RWPE2 (cell line): ENCODE measurements at places on chromosomes 6 and 20.

- no peak for DNase-seq
Observed at GRCh38 chr6:26104457-26105108, 17.4 kb downstream of the HFE start.

GRCh38 chr6:162442687-162443086, 284.9 kb downstream of the PRKN start:
- no peak for DNase-seq

DNA sequence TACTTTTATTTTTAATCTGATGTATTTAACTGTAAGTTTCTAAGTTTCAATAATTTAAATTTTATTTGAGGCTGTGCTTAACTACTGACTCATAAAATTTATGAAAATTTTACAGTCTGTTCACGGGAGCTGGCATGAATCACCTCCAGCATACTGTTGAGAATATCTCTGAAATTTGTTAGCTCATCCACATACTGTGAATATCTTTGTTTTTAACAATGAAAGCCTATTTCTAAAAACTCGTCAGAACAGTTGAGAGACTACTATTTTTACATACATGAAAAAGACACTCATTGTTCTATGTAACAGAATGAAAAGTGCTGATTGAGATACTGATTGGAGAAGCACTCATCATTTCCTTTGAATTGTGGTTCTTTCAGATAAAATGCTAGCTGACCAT, 749.3 kb downstream of the TENT5A start:
- DNase-seq: no peak

DNA sequence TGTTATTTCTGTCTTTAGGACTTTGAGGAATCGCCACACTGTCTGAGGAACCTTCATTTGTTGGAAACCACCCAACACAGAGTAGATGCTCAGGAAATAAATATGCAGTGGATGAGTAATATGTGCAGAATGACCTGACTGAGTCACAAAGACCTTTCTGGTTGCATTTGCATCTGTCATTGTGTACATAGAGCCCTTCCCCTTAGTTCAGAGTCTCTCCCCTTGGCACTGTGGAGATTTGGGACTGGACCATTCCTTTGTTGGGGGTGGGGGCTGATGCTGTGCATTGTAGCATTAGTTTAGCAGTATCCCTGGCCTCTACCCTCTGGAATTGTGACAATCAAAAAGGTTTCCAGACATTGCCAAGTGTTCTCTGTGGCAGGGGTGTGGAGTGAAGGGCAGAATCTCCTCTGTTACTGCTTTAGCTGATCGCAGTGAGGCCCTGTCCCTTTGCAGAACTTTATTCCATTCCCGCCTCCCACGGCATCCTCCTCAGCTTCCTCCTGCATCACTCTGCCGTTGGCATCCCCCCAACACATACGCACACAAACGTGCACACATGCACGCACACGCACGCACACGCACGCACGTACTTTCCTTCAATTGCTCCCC, 64.5 kb downstream of the EYA2 start:
- peak; percentile 98 for DNase-seq

DNA sequence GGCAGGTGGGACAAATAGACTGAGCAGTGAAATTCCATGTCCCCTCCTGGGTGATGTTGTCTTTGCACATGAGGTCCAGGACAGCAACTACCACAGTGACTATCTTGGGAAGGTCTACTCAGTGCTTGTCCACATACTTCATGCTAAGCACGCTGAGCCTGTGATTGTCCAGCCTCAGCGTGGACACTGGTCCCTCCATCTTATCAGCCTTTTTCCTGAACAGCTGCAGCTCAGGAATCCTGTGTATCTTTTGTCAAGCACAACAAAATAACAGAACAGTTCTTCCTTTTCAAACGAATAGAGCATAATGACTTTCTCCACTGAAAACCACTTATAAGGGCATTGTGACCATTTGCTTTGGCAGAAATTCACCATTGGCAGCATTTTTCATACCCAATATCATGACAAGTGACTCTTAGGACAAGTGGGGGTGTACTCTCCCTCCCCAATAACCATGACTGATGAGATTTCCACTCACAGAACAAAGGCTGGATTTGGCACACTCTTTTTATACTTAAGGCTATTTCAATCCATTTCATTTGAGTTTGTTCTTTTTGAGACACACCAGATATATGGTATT, 90.3 kb downstream of the FYN start:
- no peak for DNase-seq

GRCh38 chr6:24272553-24272952, 85.3 kb downstream of the DCDC2 start:
- no peak for DNase-seq

DNA sequence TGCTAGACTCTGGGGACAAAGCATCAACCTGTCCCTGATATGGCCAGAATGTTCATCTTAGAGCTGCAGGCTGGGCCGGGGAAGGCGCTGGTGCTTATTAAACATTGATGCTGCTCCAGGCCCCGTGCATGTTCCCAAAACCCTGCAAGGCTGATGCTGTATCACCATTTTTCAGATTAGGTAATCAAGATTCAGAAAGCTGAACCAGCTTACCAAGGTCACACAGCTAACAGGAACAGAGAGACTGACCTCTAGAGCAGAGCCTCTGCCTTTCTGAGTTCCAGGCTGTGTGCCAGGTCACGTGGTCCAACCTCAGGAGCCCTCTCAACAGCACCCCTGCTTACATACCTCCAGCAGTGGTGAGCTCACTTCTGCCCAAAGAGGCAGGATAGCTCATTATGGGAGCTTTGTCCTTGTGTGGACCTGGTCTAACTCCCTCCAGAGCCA, 16.1 kb upstream of the VSTM2L start:
- no peak for DNase-seq

DNA sequence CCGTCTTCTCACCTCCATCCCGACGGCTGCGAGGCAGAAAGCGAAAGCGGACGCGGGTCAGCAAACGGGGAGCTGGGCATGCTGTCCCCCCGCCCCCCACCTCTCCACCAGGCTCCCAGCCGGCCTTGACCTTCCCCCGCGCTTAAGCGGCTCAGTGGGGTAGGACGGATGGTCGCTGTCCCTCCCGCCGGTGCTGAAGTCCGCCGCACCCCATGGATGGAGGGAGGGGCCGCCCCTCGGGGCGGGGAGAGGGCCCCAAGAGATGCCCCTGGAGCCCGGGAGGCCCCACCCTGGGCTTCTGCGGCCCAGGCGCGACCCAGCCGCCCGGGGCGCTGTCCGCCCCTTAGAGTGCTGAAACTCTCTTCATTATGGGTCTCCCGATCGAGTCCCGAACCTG, at the start of gene KCNB1:
TSS of gene KCNB1 (minus strand) at position 48 of the 397 bp plus-strand sequence. CDS start 188 bp downstream, outside the sequence.
- DNase-seq: no peak

GRCh38 chr6:154359161-154359574, 2.6 kb upstream of the IPCEF1 start:
- DNase-seq: no peak
